ENCODE measurements at places on chromosomes 7 and 10.
A peak's percentile ranks its signal among the peaks of the same experiment; 100 is the strongest.

GRCh38 chr7:70097645-70098044 is 499.4 kb downstream of the AUTS2 start:
- no peak for DNase-seq

DNA sequence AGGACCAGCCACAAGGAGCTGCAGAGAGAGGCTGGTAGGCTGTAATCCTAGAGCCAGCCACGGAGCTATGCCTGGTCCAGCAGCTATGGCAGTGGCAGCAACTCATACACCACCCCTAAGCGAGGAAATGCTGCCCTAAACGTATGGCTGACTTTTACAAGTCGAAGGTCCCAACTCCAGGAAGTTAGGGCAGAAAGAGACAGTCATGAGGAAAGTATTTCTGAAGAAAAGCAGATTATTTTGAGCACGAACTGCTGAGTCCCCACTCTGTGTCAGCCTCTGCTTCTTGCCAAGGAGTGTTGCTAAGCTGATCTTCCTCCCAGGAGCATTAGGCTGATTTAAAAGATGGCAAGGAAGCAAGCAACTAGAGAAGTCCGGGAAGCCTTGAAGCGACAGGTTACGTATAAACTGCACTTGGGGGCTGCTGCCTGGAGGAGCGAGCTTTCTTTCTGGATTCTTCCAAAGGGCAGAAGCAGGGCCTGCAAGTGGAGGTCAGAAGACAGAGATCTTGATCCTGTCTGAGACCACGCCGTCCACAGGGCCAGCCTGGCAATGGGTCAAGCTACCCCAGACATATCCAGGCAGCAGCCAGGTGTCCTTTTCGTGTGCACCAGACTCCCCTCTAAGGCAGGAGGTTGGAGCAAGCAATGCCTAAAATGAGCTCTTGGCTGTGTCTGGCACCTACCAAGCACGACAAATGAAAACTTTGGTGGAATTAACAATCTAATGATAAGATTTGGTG is 39.4 kb downstream of the PLXNA4 start:
- no peak for DNase-seq

DNA sequence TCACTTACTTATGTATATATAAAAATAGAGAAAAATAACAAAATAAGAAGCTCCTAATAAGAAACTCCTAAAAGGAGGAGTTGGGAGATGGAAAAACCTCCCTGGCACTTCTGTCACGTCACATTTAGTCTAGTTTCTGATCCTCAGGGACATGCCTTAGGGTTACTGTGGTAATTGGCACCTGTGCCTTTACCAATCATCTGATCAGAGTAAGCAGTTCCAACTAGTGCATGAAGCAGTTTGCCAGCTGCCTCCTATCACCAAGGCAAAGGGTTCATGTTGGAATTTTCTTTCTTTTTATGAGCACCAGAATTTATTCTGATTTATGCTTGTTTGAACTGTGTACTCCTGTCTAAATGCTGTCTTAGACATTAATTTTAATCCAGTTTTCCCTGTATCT is 49.9 kb downstream of the ARL4A start:
- no peak for DNase-seq

DNA sequence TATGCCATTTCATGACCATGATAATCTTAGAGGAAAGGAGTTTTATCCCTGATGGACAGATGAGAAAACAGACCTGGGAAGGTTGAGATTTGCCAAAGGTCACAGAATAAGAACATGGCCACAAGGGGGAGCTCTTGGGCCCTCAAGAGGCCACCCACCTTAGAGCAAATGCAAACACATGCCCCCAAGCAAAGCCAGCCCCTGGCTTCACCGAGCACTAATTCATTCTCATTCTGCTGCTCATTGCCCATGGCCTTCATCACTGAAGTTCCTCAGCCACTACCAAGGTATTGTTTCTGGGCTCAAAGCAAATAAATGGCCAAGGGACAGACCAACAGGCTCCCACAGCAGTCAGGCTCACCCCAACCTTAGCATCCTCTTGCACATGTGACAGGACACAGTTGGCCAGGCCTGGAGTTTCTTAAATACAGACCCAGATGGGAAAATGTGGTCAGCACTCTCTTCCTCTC is 44.2 kb downstream of the PDLIM1 start:
- peak; percentile 61 for DNase-seq

- no peak for DNase-seq
Observed at GRCh38 chr10:44517635-44518034, 132.7 kb upstream of the CXCL12 start.

DNA sequence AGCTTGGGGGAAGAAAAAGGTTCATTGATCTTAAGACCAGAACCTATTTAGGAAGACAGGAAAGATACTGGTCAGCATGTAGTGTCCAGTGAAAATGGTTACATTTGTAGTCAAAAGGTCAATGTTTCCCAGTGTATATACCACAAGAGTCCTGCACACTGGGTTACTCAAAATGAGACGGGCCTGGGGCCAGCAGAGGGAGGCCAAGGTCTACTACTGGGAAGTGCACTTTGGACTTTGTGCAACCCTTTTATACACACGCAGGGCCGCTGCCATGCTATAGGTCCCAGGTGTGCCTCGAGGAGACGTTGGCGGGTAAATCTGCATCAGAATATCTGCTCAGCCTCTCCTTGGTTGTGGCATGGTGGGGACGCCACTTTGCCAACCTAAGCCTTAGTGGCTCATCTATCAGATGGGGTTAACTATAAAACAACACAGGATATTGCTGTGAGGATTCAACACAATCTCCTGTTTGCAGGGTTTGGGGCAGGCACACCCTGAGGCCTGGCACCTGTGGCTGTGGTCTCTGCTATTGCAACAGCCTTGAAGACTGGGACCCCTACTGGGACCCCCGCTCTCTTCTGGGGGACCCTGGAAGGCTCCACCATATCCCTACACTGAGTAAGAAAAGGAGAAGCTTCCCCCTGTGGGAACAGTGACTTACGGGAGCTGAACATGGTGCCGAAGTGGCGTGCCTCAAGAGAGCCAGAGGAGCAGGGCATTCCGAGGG is 19.7 kb downstream of the CLRN3 start:
- no peak for DNase-seq

DNA sequence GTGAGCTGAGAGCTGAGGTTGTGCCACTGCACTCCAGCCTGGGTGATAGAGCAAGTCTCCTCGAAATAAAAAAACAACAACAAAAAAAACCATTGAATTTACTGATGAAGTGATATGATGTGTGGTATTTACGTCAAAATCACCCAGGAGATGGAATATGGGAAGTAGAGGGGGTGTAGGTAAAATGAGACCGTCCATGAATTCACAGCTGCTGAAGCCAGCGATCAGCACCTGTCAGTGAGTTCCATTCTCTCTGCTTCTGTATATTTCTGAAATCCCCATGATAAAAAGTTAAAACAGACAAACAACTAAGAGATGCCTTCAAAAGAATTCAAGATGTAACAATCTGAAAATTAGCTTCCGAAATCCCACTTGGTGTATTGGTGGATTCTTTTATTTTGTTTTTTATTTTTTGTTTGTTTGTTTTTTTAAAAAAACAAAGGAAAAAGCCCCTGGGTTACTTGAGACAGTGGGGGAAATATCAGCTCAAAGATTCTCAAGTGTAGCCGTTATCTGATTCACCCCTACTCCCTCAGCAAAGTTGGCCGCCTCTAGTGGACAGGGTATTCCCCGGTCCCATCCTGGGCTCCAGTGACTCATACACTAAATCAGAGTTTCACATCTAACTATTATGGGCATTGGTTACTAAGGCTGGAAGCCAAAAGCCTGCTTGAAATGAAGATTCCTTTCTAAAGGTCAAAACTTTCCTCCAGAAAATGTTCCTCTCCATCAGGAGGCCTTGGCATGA is 76.4 kb downstream of the MAP3K8 start:
- DNase-seq = peak; percentile 66

DNA sequence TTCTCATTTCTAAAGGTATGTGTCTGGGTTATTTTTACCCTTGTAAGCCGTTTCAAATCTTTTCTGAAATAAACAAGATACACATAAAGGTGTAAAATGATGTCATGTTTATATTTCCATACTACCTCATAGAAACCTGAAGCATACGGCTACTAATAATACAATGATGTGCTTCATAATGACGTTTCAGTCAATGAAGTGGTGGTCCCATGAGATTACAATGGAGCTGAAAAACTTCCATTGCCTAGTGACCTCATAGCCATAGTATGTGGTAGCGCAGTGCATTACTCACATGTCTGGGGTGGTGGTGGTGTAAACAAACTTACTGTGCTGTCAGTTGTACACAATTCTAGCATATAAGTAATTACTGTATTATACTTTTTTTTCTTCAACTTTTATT is 24.9 kb downstream of the EPDR1 start:
- no peak for DNase-seq

DNA sequence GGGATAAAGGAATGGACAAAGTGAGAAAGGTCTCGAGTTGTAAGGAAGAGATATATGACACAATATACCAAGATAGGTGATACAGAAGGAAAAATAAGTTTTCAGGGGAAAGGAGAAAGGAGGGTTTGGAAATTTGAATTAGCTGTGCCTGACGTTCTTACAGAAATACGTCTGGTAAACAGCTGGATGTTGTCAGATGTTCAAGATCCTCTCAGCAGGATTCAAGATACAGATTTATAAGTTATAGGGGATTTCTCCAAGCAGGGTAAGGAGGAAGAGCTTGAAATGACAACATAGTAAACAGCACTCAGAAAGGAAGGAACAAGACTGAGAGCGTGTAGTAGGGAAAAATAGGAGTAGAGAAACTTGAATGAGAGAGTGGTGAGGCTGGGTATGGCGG is 1184.1 kb downstream of the TYW1 start:
- no peak for DNase-seq

GRCh38 chr10:131580674-131581073 is 269.2 kb upstream of the TCERG1L start:
- no peak for DNase-seq

GRCh38 chr10:86191166-86191565 is 175.4 kb downstream of the GRID1 start:
- DNase-seq = no peak

DNA sequence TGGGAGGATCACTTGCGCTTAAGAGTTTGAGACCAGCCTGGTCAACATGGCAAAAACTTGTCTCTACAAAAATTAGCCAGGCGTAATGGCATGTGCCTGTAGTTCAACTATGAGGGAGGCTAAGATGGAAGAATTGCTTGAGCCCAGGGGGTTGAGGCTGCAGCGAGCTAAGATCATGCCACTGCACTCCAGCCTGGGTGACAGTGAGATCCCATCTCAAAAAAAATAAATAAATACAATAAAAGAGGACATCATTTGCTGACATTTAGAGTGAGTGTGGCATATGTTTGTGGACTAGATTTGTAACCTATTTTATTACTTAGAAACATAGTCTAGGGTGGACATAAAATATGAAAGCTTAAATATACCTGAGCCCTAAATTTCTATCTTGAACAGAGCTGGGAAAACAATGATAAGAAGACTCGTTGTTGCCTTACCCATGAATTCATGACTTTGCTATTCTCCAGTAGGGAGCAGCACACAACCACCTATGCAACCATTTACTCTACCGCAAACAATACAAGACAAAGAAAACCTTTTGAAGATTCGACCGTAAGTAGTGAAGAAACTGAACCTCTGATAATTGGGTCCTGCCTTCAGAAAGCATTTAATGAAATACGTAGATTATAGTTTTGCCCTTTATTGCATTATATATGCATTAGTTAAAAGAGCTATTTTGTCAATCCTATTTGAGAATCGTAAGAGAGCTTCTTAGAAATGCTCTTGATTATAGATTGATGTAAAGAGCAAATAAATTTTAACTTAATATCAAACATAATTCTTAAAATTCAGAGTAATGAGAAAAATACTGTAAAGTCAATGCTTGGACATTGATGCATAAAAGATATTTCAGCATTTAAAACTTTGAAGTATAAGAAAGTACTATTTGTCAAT is 83.5 kb downstream of the GNAT3 start:
- peak; percentile 74 for DNase-seq

All from urothelium cell line (cell line).